NCI-H1930 (cell line): ENCODE measurements at places on chromosomes 3 and 15.

- DNase-seq, result no peak
Observed at GRCh38 chr15:32826685-32827084, 108.9 kb downstream of the GREM1 start.

DNA sequence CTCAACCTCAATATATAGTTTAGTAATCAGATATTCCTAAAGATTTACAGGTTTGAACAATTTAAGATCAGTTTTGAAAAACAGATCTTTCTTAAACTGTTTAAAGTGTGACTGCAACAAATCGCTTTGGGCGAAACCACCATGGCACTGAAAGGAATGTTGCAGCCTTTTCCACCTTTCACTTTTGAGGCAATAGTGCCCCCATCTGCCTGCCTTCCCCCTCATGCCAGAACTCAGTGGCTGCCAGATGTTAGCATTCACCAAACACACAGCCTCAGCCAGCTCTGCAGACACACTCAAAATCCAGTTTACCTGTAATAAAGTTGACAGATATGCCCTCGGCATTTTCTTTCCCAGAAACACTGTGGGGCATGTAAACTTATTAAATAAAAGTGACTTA lies 3.3 kb downstream of the LYSMD4 start:
- no peak for DNase-seq

DNA sequence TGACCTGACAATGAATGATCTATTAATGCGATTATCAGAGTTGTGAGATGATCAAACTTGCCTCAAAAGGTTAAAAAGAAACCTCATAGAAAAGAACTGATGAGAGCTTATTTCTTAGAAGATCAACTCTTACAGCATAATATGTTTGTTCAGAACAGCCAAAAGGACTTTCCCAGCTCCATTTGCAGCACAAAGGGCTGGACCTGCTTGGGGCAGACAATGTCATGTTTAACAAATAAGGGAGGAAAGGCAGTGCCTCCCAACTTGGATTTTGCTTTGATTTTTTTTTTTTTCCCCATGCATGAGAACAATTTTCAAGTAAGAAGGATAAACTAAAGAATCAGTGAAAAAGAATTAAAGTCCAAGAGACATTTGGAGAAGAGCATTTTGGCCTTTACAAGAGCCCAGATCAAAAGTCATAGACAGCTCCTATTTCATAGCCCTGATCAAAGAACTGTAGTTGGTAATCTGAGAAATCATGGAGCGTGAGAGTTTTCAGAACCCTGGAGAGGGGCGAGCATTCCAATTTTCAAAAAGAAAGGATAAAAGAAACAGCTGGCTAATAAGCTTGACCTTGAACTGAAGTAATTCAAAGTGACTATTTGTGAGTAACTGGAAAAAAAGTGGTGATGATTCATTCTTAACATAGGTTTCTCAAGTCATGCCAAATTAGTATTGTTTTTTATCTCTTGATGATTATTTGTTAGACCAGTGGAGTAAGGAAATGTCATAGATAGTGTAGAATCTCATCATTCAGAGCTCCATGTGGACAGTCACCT lies 136.0 kb upstream of the CFAP20DC start:
- no peak for DNase-seq

DNA sequence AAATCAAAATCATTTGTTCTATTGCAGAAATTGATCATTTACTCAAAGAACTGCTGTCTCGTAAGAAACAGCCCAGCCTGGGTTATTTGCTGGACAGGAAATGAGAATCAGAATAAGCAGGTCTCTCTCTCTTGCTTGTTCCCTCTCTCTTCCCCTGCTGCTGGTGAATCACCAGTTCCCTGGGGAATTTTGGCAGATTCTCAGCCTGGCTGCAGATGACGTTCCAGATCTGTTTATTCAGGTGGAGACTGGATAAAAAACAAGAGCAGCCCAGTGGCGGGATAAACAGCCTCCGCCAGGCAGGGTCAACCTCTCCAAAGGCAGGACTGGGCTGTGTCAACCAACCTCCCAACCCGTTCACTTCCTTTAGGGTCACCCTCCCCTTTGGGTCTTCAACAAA lies 72.1 kb downstream of the LRIG1 start:
- peak; percentile 46 for DNase-seq

- DNase-seq, result no peak
Observed at GRCh38 chr3:151460228-151460627, 633 bp downstream of the IGSF10 start.

DNA sequence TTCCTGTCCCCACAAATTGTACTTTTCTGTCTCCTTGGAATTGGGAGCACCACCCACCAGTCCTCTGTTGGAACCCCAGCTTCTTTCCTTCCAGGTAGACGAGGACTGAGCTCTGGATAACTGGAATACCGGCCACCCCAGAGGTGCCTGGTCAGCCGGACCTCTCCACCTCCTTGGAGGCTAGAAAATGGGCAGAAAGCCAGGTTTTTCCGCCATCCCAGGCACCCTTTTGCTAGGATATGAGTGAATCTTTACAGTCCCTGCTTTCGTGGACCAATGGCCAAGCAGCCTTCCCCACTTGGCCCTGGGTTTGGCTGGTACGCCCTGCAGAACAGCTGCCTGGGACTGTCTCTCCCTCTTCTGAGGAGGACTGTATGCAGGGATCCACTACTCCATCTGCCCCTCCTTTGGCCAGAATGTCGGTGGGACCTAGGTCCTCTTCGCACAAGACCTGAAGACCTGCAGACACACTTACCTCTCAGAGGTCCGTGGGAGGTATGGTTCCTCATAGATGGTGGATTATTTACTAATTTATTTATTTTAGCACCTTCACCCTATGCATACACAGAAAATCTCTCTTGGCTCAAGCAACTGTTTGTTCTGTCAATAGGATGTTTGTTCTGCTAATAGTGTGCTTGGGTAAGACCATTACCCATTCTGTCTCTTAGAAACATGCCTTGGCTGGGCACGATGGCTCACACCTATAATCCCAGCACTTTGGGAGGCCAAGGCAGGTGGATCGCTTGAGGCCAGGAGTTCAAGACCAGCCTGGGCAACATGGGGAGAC lies 8.6 kb upstream of the CHAC1 start:
- peak; percentile 38 for DNase-seq

- no peak for DNase-seq
Observed at GRCh38 chr3:85903434-85903833, 944.6 kb downstream of the CADM2 start.

DNA sequence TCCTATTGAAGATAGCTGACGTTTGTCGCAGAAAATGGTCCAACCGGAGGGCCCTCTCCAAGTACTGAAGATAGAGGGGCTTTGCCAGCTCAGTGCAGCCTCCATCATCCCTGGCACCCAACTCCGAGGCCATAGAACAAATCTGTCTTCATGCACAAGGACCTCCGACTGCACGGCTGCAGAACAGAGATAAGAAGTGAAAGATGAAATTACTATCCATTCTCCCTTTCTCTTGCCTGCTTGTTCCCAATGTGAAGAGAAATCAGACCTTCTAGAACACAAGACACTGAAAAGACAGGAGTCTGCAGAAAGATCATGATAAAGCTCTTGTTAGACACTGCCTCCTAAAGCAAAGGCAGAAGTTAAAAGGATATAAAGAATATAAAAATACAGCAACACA lies 19.9 kb downstream of the INO80 start:
- DNase-seq, result no peak

GRCh38 chr15:94362385-94363092 lies 131.2 kb downstream of the MCTP2 start:
- DNase-seq, result no peak

- DNase-seq, result no peak
Observed at GRCh38 chr3:58200846-58201355, 9.9 kb downstream of the DNASE1L3 start.
